T-helper 2 cell treated with Interferon-gamma antibody and Interleukin-4, amounts not matched to agents 5 μg/mL and 100 μg/mL, for 36 hours (primary cell): ENCODE measurements at places on chromosomes 7 and 10.

DNA sequence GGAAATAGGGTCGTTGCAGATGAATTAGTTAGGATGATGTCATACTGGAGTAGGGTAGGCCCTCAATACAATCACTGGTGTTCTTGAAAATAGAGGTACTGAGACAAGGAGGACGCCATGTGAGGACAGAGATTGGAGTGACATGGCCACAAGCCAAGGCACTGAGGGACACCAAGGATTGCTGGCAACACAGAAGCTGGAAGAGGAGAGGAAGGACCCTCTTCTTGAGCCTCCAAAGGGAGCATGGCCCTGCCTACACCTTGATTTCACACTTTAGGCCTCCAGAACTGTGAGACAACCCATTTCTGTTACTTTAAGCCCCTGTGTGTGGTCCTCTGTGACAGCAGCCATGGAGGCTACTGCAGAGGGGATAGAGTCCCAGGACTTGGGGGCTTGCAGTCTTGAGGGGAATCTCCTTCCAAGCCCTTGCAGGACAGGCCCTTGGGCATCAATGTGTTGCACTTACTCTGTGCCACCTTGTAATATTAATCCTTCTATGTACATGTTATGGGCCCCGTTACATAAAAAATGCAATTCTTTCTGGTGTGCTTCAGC lies 3.7 kb upstream of the AOC1 start:
- H3K27ac ChIP-seq = no peak overlapping the region
- no peak overlapping the region for H3K4me3 ChIP-seq
- DNase-seq = no peak
- peaks cover 1% of the 10 kb centered on the region for H3K4me1 ChIP-seq
- peaks cover 15% of the 10 kb centered on the region for H3K27me3 ChIP-seq

- DNase-seq = no peak
- H3K36me3 ChIP-seq = peaks cover 48% of the 10 kb centered on the region
- H3K4me1 ChIP-seq = peaks cover 23% of the 10 kb centered on the region
- no peaks in the 10 kb centered on the region for H3K27me3 ChIP-seq
- H3K27ac ChIP-seq = no peak overlapping the region
Observed at GRCh38 chr10:17237915-17238444, 9.9 kb downstream of the VIM start.

DNA sequence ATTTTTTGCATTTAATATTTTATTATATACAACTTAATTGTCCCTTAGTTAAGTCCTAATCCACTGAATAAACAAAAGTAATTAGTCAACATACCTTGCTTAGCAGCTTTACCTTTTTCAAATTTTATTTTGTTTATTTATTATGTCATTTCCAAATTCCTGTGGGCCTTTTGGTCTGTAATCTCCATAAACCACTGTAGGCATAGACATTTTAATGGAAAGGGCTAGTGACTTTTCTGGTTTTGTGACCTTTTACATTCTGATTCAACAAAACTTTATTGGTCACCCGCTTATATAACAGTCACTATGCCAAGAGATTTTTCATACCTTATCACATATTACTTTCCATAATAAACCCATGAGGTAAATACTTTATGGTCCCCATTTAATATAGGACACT lies 181.3 kb upstream of the PRPS1L1 start:
- no peak for DNase-seq
- H3K36me3 ChIP-seq = no peaks in the 10 kb centered on the region
- no peaks in the 10 kb centered on the region for H3K4me1 ChIP-seq
- no peak overlapping the region for H3K27ac ChIP-seq

- DNase-seq = no peak
- H3K27ac ChIP-seq = no peak overlapping the region
- H3K36me3 ChIP-seq = no peaks in the 10 kb centered on the region
- peaks cover 4% of the 10 kb centered on the region for H3K27me3 ChIP-seq
- H3K4me3 ChIP-seq = no peak overlapping the region
Observed at GRCh38 chr7:16836481-16836880, 31.7 kb upstream of the AGR2 start.

GRCh38 chr10:19730167-19730906 lies 85.9 kb upstream of the PLXDC2 start:
- DNase-seq = no peak
- no peaks in the 10 kb centered on the region for H3K36me3 ChIP-seq
- H3K4me3 ChIP-seq = no peak overlapping the region
- no peak overlapping the region for H3K27ac ChIP-seq

GRCh38 chr7:142598297-142598696 lies 151.0 kb upstream of the PRSS1 start:
- peaks cover 23% of the 10 kb centered on the region for H3K27me3 ChIP-seq
- H3K36me3 ChIP-seq = no peaks in the 10 kb centered on the region
- H3K27ac ChIP-seq = no peak overlapping the region
- H3K4me3 ChIP-seq = no peak overlapping the region
- no peak for DNase-seq
- no peaks in the 10 kb centered on the region for H3K4me1 ChIP-seq

GRCh38 chr10:104488439-104488832 lies 134.8 kb downstream of the CFAP58 start:
- H3K36me3 ChIP-seq = no peaks in the 10 kb centered on the region
- no peak for DNase-seq
- peaks cover 8% of the 10 kb centered on the region for H3K27me3 ChIP-seq

GRCh38 chr7:42493436-42494198 lies 256.6 kb upstream of the GLI3 start:
- H3K4me3 ChIP-seq = peak overlapping the region; percentile 2
- peak; percentile 17 for DNase-seq
- no peaks in the 10 kb centered on the region for H3K4me1 ChIP-seq
- H3K27ac ChIP-seq = no peak overlapping the region

DNA sequence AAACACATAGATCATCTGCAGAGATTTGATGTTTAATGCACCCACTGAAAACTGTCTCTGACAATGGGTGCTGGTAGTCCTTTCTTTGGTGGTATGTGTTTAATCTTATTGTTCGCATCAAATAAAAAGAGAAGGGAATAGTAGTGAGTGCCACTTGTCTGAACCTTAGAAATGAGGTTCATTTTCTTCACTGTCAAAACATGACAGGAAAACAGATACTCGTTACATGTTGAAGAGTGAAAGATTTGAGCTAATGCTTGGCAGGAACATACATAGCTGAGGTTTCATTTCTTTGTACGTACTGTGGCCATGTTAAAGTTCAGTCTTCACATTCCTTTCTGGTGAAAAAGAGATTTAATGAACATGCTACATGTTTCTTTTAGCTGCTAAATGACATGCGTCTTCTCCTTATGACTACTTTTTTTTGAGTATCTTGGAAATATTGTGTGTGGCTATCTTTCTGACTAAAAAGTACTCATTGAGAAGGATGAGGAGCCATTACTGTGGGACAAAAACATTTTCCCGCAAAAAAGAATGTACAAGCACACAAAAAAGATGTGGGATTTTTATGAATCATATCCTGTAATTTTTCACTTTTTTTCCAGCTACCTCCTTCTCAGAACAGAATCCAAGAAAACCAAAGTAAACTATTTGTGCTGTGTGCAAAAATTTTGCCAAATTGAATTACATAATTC lies 108.0 kb downstream of the TWIST1 start:
- no peak for DNase-seq
- no peak overlapping the region for H3K4me3 ChIP-seq
- H3K27ac ChIP-seq = no peak overlapping the region
- H3K27me3 ChIP-seq = no peaks in the 10 kb centered on the region
- H3K36me3 ChIP-seq = no peaks in the 10 kb centered on the region
- no peaks in the 10 kb centered on the region for H3K4me1 ChIP-seq

DNA sequence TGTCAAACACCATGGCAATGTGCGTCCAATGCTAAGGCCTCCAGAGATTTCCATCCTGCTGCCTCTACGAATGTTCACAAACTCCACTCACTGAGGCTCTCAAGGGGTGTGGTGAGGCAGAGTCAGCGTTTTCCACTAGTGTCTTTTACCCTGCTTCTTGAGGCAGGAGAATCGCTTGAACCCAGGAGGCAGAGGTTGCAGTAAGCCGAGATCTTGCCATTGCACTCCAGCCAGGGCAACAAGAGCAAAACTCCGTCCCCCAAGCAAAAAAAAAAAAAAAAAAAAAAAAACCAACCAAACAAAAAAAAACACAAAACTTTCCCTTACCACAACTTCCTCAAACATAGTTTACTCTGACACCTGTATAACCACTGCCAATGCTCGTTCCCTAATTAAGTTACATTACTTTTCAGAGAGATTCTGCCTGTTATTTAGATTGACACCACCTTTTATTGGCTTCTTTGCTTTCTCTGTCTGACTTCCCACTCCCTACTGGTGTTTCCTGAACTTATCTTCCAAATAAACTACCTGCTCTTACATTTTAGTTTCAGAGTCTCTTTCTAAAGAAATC lies 102.1 kb upstream of the ZNF746 start:
- H3K4me3 ChIP-seq = peak overlapping the region; percentile 58
- H3K27ac ChIP-seq = peak overlapping the region; percentile 68
- peaks cover 2% of the 10 kb centered on the region for H3K27me3 ChIP-seq
- H3K36me3 ChIP-seq = peaks cover 62% of the 10 kb centered on the region
- DNase-seq = no peak

DNA sequence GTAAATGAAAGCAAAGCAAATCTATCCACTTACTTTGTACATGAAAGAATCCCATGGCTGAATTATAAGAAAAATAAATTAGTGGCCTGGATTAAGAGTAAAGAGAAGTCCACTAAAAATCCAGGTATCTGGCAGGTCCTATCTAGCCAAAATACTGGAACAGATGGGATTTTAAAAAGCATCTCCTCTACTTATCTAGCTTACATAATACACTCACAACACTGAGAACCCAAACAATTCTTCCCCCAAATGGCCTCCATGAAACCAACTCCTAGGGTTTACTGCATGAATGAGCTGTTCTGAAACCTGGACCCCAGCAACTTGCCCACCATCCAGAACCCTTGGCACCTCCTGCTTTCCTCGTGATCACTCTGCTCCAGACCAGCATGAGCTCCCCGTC lies 61.3 kb downstream of the AFAP1L2 start:
- H3K27me3 ChIP-seq = no peaks in the 10 kb centered on the region
- no peak overlapping the region for H3K4me3 ChIP-seq
- DNase-seq = no peak

DNA sequence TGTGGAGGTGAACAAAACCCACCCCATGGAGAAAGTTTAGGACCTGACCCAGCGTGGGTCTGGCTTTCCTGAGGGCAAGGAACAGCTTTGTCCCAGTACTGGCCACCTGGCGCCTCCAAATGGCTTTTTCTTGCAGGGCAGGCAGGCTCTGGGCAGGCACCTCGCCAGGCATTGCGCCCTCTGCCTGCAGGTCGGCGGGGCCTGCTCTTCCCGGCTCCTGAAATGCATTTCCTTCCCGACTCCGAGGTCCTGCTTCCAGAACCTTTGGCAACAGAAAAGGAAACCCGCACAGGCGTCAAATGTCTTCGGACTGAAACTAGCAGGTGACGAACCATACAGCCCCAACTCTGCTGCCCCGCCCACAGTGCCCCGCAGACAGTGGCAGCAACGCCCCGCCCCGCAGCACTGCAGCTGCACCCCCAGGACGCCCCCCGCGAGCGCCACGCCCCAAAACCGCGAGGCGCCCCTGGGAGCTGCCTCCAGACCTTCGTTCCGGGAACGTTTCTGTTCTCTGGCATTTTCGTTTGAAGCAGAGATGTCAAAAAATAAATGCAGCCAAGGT lies 65.5 kb downstream of the C10orf143 start:
- H3K4me1 ChIP-seq = no peaks in the 10 kb centered on the region
- no peak for DNase-seq
- H3K4me3 ChIP-seq = no peak overlapping the region
- no peaks in the 10 kb centered on the region for H3K36me3 ChIP-seq
- no peaks in the 10 kb centered on the region for H3K27me3 ChIP-seq

GRCh38 chr10:3872712-3873329 lies 87.8 kb upstream of the KLF6 start:
- H3K27ac ChIP-seq = peak overlapping the region; percentile 58
- H3K27me3 ChIP-seq = no peaks in the 10 kb centered on the region
- H3K4me1 ChIP-seq = peaks cover 44% of the 10 kb centered on the region
- H3K36me3 ChIP-seq = no peaks in the 10 kb centered on the region

DNA sequence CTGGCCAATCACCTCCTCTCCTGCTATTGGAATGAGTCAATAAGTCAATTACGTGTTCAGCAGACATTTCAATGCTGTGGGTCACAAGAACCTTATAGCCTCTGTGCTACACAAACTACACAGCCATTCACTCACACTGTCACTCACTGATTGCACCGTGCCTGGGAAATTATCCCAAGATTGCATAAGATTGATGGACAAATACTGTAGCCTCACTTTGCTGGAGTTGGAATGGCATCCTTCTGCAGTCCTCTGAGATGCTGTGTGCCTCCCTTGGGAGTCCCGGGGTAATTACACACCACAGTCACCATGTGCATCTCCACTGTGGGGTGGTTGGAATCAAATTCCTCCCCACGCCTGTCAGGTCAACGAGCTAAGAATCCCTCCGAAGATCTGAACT lies 358.7 kb upstream of the MGMT start:
- no peak overlapping the region for H3K4me3 ChIP-seq
- H3K27ac ChIP-seq = no peak overlapping the region
- H3K36me3 ChIP-seq = peaks cover 8% of the 10 kb centered on the region
- H3K27me3 ChIP-seq = peaks cover 6% of the 10 kb centered on the region
- peaks cover 34% of the 10 kb centered on the region for H3K4me1 ChIP-seq
- DNase-seq = no peak

GRCh38 chr10:108735380-108735779 lies 1187.9 kb downstream of the XPNPEP1 start:
- H3K4me1 ChIP-seq = no peaks in the 10 kb centered on the region
- no peak overlapping the region for H3K27ac ChIP-seq
- H3K36me3 ChIP-seq = no peaks in the 10 kb centered on the region
- no peak for DNase-seq
- H3K27me3 ChIP-seq = no peaks in the 10 kb centered on the region
- no peak overlapping the region for H3K4me3 ChIP-seq
